Mammary epithelial cell (primary cell): ENCODE measurements at places on chromosomes 7 and 10.
A peak's percentile ranks its signal among the peaks of the same experiment; 100 is the strongest.

GRCh38 chr7:70005891-70006260 is 407.6 kb downstream of the AUTS2 start:
- DNase-seq, result no peak

DNA sequence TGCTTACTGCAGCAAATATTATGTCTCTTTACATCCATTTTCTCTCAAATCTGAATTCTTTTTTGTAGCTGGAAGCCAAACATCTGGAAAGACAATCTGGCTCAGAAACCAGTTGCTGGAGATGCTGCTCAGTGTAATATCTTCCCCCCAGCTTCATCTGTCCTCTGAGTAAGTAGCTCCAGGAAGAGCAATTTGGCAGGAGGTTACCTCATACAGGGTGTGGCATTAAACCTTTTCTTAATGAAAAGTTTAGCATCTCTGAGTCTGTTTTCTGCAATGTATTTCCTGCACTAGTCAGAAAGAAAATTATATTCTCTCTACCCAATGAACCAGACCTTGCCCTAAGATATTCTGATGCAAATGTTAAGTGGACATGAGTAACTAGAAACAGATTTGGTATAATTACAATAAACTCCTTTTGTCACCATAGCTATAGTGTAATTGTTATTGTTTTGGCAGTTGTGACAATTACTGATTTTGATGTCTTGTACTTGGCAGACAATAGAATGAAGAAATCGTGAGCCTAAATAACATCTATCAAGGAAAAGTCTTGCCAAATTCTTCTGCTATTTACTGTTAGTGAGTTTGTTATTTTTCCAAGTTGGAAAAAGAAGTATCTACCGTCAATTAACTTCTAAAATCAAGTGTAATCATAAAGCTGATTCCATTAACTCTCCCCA is 123.3 kb downstream of the WDFY4 start:
- DNase-seq, result no peak

DNA sequence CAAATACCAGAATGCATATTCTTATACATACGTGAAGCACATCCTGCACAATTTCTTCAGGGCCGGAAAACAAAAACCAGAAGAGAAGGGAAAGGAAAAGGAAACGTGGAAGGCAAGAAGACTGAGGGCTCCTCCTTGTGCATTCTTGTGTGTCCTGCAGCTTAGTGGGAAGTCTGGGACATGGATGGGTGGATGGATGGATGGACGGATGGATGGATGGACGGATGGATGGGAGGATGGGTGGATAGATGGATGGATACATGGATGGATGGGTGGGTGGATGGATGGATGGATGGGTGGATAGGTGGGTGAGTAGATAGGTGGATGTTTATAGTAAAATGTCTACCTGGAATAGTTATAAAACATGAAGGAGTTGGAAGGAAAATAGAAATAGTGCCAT is 30.8 kb upstream of the SLC35B4 start:
- DNase-seq, result no peak

DNA sequence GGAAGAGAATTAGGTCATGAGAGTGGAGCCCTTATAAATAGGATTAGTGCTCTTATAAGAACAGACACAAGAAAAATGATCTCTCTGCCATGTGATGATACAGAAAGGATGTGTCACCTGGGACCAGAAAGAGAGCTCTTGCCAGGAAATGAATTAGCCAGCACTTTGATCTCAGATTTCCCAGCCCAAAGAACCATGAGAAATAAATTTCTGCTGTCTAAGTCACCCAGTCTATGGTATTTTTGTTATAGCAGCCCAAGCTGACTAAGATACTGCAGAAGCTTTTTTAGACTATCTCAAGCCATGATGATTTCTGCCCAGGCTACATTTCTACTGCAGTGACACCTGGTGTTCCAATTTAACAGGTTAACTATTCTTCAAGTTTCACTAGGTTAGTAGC is 84.8 kb downstream of the RSU1 start:
- peak; percentile 35 for DNase-seq

GRCh38 chr10:61635471-61635870 is 27.3 kb upstream of the CABCOCO1 start:
- DNase-seq, result no peak

DNA sequence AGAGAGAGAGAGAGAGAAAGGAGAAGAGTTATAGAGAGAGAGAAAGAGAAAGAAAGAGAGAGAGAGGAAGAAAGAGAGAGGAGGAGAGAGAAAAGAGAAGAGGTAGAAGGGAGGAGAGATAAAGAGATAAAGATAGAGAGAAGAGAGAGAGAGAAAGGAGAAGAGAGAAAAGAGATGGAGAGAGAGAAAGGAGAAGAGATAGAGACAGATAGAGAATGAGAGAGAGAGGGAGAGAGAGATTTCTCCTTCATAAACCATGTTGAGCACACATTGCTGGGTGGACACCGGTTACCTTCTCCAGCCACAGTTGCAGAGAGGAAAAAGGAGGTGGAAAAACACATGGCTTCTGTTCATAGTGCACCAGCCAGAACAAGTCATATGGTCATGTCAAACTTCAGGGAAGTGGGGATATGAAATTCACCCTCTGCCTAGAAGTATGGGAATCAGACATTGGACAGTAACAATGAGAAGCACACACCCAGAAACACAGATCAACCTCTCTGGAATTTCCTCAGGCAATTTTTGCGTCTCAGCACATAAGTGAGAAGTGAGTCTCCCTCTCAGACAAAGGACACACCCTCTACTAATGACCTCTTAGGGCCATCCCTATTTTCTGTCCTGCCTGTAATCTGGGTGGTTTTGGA is 172.5 kb upstream of the SVIL start:
- peak; percentile 99 for DNase-seq

DNA sequence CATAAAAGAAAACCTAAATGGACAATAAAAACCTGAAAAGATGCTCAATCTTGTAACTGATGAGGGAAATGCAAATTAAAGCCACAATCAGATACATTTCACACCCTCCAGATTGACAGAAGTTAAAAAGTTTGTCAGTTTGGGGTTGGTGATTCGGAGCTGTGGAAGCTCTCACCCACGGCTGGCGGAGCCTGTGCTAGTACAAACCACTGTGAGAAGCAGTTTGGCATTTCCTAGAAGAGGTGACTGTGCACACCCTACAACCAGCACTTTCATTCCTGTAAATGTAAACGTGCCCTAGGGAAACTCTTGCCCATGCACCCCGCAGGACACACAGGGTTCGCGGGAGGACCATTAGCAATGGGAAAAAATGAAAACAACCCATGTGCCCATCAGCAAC is 114.1 kb downstream of the BMS1 start:
- DNase-seq, result no peak

GRCh38 chr10:46094197-46094500 is 48.1 kb upstream of the MSMB start:
- DNase-seq, result no peak

DNA sequence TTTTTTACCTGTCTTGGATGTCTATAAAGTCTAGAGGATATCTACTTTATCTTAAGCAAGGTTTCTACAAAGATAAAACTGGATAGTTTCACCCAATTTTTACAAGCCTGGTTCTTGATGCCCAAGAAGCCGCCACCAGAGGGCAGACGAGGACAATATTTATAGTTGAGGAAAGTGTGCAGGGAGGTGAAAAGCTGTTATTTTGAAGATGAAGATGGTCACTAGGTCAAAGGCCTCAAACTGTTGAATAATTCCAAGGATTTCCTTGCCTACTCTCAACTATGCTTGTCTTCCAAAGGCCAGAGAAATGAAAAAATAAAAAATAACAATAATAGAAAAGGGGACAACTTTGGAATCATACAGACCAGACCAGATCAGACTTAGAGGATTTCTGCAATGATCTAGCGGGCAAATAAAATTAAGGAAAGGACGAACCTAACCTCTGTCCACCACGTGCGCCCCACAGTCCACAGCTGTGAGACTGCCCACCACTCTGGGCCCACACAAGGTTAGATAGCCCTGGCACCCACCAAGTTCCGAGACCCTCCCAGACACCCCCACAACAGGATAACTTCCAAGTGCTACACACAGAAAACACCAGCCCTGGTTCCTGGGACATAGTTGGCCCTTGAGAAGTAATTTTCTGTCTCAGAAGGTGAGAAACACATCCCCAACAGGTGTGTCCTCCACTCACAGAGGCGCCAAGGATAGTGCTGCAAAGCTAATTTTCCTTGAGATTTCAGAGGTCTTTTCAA is 2.8 kb downstream of the PKD1L1 start:
- DNase-seq, result peak; percentile 30
